ENCODE measurements at places on chromosomes 2 and 18.

DNA sequence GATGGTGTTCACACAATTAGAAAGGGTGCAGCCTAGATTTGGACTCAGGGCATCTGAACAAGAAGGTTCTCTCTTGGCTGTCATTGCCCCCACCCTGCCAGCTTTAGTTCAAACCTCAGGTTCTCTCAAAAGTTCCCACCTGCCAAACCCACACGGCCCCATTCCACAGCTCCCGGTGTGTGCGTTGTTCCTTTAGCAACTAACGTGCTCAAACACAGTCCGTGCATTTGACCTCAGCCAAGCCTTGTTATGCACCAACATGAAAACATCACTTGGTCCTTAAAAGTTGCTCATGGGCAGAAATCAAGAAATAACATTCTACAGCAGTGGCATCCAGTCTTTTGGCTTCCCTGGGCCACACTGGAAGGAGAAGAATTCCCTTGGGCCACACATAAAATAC is 32.0 kb downstream of the LOXHD1 start:
- no peak for DNase-seq

GRCh38 chr2:113116100-113116958 is 11.1 kb upstream of the IL1RN start:
- DNase-seq = no peak

DNA sequence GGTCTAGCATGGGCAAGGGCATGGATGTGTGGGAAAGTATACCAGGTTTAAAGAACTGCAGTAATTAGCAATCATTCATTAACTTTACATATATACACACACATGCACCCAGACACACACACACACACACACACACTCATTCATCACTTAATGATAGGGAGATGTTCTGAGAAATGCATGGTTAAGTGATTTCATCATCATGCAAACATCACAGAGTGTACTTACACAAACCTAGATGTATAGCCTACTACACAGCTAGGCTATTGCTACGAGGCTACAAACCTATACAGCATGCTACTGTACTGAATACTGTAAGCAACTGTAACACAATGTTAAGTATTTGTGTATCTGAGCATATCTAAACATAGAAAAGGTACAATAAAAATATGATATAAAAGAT is 83.6 kb downstream of the COLEC12 start:
- no peak for DNase-seq

DNA sequence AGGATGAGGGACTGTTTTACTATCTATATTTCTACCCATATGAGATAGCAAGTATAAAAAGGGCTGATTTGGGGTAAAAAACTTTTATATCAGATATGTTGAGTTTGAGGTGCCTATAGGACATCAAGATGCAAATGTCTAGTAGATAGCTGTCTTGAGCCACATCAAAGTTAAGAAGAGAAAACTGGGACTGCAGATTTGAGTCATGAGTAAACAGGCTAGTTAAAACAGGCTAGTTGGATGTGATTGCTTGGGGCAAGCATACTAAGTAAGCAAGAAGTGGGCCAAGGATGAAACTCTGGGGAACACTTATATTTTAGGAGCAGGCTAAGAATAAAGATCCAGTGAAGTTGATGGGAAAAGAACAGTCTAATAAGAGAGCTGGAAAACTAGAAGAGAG is 2.8 kb upstream of the SCRN3 start:
- no peak for DNase-seq

- no peak for DNase-seq
Observed at GRCh38 chr18:76467371-76468190, 27.5 kb downstream of the ZNF516 start.

DNA sequence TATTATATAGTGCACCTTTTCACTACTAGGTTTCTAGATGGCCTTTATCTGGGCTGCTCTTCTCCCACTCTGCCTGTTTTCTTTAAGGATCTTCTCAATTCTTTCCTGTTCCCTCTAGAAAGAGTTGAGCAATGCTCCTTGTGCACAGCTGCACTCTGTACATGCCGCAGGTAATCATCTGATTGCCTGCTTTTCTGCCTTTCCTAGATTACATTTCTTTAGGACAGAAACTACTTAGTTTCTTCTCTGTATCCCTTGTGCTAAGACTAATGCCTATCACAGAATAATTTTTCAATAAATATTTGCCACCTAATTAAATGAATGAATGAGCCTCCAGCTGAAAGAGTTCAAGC is 802.4 kb upstream of the ID2 start:
- no peak for DNase-seq

GRCh38 chr2:179954026-179954425 is 53.1 kb downstream of the CWC22 start:
- no peak for DNase-seq

DNA sequence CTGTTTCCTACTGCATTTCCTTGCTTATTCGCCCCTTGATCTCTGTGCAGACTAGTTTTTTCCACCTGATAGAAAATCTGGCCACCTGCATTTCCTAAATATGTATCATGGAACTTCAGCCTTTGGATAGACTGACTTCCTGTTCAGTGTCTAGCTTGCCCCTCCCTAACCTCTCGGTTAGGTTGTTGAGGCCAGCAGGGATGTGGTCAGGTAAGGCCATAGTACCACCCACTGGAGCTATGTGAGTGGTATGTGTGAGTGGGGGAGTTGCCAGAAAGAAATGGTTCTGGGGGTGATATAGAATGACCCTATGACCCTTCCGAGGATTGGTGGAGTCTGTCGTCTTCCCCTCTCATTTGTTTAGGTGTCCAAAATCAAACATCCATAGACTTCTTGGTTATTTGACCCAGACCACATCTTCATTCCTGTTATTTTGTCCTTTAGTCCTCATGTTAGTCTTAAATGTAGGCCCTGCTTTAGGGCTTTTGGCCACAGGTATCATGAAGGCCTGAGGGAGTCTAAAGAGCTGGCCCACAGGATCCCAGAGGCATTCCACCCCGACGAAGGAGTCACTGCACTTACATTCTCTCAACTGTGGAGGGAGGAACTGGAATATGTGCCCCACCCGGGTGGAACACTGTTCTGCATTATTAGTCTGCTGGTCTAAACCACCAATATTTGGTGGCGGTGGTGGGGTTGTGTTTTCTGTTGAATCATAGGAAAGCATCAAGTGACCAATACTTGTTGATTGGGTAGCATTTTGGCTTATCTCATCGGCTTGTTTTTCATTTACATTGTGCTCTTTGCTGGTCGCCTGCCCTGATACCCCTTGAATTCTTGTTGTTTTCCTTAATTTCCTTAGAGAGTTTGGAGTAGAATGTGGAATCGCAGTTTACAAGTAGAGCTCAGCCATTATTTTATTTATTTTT is 21.9 kb downstream of the CAB39 start:
- no peak for DNase-seq

DNA sequence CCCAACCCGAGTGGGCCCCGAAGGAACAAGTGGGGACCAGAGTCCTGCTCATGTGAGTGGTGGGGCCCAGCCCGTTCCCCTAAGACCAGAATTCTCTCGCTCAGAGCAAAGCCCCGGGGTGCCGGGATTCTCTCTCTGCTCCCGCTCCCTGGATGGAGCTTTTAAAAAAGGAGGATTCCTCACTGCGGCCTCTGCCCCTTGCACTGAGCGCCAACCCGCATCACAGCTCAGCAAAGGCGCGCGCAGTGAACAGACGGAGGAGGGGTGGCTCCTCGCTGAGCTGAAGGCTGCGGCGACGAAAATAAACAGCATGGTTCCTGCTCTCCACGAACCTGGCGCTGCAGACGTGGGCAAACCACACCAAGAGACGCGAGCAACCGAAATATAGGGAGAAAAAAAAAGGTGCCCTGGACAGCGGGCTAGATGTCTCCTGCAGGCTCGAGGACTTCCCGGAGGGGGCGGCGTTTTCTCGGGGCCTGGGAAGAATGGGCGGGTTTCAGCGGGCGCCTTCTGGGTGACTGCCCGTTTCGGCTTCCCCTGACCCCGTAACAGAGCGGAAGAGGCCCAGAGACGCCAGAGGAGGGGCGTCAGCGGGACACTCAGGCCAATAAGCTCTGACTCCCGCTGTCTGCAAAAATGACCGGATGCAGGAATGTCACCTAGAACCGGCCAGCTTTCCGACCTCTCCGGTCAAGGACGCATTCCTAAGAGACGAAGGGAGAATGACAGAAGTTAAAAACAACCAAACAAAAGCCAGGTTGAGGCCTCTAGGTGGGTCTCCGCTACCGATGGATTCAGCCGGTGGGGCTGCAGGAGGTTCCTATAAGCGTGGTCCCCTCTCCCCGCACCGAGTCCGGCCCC is 819 bp upstream of the KLF11 start:
- DNase-seq = no peak

DNA sequence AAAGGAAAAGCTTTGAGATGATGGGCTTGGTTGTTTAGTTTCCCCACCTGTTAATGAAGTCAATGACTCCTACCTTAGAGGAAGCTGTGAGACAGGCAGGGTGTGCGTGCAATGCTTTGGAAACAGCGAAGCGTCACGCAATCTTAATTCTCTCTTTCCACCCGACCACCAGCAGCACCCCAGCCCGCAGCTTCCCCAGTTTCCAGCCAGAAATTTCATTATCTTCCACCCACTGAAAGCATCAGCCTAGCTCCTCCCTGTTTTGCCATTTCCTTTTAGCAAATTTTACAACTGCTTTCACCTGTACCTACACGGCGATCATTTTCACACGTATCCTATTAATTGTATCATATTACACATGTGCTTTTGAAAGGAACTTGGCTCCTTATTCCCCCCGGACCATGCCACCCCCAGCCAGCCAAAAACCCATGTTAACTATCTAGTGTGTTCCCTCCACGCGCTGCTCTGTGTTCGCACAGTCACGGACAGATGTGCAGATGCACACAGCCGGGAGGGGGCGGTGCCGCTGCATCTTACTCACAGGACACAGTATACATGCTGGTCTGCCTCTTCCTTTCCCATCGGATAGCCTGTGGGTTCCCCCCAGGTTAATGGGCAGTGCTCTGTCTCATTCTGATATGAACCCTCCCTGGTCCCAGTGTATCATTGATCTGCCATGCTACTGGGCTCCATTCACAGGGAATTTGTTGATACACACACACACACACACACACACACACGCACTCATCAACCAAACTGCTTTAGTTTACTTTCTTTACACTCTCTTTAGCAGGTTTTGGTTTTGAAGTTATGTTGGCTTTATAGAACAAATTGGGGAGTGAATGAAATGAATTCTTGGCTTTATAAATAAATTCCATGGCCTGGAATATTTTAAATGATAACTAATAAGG is 22.4 kb downstream of the CYP27C1 start:
- peak; percentile 11 for DNase-seq

DNA sequence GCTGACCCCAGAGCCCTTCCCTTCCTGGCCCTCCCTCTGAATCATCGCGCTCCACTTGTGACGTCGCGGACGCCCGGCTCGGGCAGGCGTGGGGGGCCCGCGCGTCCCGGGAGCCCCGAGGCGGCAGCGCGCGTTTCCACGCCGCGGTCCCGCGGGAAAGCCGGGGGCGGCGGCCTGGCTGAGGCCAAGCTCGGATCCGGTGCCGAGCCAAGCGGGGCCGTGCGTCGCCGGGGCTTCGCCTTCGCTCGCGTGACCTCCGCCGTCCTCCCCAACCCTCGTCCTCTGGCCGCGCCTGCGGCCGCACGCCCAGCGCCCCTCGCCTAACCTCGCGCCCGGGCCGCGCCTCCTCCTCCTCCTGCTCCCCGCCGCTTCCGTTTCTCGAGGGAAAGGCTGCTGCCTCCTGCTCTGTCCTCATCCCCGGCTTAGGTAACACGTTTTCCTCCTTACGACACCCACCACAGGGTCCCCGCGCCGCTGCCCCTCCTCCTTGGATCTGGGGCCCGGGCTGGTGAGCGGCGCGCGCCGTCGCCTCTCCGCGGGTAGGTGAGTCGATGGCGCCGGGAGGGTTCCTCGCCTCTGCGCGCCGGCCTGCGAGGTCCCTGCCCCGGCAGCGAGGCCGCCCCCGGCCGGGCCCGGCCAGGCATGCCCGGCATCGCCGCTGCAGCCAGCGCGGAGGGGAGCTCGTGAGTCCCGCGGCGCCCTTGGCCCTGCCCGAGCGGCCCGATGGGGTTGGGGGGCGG is at the start of gene INPP1:
Gene INPP1, plus strand, starts transcription at position 54 of the 740 bp plus-strand sequence. CDS start 16,514 bp downstream, outside the sequence.
- no peak for DNase-seq

DNA sequence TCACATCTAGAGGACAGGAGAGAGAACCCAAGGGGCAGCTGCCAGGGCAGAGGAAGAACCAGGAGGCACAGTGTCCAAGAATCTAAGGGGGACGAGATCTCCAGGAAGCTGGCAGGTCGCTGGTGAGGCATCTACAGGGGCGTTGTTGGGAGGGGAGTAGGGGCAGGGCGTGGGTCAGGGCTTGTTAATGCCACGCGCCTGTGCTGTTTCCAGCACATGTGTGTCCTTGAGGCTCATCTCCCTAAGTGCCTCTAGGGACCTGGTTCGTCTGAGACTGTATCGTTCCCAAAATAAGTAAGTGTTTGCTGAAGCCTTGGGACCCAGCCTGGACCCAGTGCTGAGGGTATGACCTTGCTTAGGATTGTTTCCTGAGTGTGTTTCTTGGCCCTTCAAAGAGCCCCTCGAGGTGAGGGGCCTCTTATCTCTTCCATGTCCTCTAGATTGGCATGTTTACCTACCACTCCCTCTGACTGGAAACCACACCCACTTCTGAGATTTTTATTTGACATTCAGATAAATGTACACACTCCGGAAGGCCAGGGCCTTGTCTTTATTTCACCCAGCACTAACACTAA is 22.2 kb downstream of the HK2 start:
- no peak for DNase-seq

DNA sequence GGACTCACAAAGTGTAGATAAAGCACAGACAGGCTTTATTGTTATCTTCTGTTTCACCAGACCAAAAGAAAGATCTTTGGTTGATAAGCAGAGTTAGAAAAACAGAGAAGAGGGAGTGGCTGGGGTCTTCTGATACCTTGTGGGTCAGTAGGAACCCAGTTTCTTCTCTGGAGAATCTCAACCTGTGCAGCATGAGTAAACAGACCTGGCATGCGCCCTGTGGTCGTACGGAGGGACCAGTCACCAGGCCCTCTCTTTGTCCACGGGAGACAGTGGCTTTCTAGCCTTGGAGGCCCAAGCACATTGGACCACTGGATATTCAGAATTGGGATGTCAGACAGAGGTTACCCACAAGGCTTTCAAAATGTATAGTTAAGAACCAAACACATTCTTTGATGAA is 418.9 kb upstream of the FANCL start:
- DNase-seq = no peak

GRCh38 chr2:172560721-172561120 is 4.8 kb downstream of the PDK1 start:
- DNase-seq = no peak

- no peak for DNase-seq
Observed at GRCh38 chr2:231720987-231721966, 13.0 kb downstream of the PTMA start.

DNA sequence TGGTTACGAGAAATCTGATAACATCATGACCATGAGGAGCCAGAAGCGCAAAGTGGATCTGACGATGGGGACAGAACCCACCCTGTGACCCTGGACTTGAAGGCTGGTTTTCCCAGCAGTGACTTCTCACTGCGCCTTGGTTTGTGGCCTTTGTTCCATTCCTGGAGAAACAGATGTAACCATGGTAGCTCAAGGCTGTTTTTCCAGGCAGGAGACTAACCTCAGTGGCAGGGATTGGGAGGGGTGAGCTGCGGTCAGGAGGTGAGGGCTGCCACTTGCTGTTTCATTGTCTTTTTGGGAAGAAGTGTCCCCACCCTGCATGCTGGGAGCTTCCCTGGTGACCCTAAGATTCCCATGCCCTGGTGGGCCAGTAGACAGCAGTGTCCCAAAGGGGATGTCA is 116.4 kb upstream of the SMAD2 start:
- DNase-seq = no peak

Data from activated CD8-positive, alpha-beta memory T cell treated with anti-CD3 and anti-CD28 coated beads for 1 hour (primary cell).